Brain microvascular endothelial cell (primary cell): ENCODE measurements at places on chromosomes 11 and 22.
A peak's percentile ranks its signal among the peaks of the same experiment; 100 is the strongest.

DNA sequence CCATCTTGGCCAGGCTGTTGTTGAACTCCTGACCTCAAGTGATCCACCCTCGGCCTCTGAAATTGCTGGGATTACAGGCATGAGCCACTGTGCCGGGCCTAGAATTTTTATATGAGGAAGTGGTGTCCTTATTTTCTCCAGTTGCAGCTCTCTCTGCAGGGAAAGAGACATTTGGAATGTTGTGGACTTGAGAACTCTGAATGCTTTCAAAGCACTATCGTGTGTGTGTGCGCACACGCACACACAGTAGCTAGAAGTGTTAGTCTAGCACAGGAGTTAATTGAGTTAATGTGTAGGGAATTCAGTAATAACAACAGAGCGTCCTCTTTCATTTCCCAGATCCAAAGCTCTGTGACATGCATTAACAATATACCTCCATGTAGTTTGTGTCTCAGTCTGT is 164.0 kb upstream of the RASSF10 start:
- no peak for DNase-seq

- DNase-seq: no peak
These were observed 14.2 kb downstream of the LMO1 start for GRCh38 chr11:8249482-8249881.

DNA sequence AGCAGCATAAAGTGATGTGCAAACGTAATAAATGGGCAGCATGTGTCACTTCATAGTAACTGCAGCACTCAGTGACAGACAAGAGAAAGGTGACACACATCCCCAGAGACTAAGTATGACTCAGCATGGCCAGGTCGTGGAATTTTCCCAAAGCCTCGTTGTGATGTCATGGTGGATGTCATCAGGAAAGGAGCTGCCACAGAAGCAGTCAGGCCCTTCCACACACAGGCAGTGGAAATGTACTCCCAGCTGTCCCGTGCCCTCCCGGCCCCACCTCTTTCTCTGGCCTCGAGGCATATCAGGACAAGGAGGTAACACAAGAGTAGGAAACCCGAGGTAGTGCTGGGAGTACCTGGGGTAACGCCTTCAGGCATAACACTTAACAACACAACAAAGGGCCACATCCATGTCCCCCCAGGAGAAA is 8.1 kb downstream of the PC start:
- DNase-seq: peak; percentile 91

- peak; percentile 77 for DNase-seq
These were observed 23.1 kb downstream of the A4GALT start for GRCh38 chr22:42697542-42698013.

DNA sequence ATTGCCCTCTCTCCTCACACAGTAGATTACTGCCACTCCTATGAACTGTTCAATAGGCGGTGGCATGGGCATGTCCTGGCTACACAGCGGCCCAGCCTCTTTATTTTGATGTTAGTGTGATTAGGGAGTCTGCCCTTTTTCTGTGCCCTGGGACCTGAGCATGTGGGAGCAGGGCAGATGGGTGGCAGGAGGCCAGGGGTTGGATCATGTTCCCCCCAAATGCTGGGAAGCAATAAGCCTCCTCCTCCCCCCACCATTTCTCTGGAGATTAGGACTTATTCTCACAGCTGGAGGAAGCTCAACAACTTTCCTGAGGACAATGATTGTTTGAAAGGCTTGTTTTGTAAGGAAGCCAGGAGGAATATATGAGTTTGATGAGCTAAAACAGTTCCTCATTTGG is 848 bp downstream of the HEPN1 start:
- DNase-seq: no peak

DNA sequence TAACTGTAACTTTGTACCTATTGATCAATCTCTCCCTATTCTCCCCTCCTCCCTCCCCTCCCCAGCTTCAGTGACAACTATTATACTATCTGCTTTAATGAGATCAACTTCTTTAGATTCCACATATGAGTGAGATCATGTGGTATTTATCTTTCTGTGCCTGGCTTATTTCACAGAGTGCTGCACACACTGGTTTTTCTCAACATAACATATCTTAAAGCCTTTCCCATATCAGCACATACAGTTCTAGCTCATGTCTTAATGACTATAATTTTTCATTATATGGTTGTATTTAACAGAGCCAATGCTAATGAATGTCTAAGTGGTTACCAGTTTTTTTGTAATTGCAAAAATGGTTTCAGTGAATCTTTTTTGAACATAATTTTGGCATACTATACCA is 340.3 kb upstream of the DDI1 start:
- no peak for DNase-seq

DNA sequence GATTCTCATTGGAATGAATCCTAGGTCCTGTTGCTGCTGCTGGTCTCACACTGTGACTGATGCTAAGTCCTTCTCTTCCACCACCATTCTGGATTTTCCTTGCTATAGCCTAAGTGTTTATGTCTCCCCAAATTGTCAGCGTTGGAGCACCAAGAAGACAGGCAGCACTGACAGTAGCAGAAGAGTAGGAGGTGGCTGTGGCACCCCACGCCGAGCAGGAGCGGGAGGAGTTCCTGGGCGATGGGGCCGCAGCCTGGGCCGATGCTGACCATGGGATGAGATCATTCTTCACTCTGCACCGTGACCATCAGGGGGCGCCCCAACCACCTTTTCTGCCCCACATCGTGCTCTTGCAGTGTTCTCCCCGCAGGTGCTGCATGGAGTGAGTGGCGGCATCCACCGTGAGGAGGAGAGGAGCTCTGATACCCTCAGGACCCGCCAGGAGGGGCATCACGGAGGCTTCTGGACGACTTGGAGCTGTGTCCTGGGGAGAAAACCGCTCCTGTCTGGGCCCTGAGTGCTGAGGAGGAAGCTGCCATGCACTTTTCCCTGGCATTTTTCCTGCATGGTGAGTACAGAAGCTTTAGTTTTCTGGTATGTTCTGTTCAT is 57.0 kb downstream of the LRRC74B start:
- peak; percentile 45 for DNase-seq

DNA sequence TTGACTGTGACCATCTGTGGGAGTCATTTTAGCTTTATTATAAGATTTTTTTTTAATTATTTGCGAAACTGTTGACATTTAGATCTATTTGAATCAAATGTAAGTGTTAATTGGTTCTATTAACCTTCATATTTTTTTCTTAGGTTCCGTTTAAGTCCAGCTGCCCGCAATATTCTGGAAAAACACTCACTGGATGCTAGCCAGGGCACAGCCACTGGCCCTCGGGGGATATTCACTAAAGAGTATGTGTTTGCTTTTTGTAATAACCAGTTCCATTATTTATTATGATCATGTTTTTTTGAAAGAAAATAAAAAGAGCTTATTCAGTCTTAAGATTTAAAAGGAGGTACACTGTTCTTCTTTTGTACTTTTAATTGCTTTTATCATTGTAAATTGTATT is 43.9 kb downstream of the PDHX start:
- DNase-seq: no peak

GRCh38 chr22:21569459-21570170 is 2.1 kb downstream of the UBE2L3 start:
- no peak for DNase-seq

DNA sequence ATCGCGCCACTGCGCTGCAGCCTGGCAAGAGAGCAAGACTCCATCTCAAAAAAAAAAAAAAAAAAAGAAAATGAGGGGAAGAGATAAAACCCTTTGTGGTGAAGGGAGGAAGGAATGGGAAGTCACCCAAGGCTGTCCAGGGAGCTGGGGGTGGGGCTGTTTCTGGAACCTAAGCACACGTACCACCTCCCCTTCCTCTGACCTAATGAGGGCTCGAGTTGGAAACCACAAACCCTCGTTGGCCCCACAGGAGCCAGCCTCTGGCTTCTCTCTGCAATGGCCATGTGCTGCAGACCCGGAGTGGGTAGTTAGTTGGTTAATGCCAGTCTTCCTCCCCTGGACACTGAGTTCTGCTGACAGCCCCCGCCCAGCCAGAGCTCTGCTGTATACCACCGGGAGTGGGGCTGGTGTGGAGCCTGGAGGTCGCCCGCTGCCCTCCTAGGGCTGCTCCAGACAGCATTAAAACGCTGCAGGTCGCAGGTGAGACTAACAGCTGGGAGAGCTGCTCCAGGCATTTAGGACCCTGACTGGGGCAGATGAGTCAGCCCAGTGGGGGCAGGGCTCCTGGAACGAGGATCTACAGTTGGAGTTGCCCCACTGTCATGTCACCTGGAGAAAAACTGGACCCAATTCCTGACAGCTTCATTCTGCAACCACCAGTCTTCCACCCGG is at the start of gene LGALS12:
TSS of gene LGALS12 (plus strand) at position 228 of the 672 bp plus-strand sequence. CDS start at position 603, 375 bp downstream.
- no peak for DNase-seq

DNA sequence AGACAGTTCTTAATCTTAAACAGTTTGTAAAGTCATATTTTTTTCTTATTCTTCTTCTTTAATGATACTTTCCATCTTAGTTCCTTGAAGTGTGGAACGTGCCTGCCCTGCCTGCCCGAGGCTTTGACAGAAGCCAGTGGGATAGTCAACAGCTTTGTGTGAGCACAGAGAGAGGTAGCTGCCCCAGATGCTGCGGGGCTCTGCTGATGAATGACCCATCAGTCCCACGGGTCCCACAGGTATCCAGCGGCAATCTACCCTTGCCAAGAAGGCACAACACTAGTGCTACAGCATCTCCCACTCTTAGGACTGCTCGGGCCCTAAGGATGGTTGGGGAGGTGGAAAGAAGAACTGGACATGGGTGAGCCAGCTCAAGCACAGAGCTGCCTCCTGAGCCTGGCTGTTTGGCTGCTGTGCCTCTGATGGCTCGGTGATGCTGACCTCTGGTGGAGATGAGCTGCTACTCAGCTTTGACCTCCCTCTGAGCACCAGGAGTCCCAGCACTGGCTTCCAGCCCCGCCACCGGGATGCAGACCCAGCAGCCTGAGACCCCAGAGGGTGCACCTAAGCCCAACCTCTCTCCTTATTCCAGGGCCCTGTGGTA is 11.8 kb upstream of the APLNR start:
- peak; percentile 77 for DNase-seq

DNA sequence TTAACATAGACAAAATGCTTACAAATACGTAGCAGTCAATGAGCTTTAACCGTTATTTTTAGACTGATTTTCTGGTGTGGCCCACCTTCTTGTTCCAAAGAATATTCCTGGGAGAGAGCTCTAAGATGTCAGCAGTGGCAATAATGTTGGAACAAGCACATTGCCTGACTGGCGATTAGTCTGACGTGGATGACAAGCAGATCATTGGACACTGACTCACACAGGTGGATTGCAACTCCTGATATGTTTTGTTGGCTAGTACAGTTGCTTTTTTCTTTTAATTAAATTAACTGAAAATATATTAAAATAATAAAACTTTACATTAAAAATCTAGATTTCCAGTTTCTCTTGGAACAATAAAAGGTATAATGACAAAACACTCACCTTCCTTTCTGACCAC is 78.0 kb downstream of the TENM4 start:
- DNase-seq: no peak

DNA sequence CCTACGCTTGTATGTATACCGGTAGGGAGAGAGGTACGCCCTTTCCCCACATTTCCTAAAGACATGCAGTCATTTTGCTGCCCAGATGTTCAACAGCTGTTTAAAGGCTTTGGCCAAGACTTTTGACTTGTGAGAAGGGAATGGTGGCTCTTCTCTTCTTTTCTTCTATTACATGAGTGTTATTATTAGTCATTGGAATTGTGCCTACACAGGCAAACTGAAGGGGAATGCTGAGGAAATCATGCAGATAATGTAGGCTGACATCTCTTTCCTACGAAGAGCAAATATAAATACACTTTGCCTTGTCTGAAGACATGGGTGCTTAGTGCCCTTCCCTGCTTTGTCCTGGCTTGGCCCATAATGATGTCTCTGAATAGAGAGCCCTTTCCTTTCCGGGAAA is 194.3 kb upstream of the NARS2 start:
- no peak for DNase-seq

DNA sequence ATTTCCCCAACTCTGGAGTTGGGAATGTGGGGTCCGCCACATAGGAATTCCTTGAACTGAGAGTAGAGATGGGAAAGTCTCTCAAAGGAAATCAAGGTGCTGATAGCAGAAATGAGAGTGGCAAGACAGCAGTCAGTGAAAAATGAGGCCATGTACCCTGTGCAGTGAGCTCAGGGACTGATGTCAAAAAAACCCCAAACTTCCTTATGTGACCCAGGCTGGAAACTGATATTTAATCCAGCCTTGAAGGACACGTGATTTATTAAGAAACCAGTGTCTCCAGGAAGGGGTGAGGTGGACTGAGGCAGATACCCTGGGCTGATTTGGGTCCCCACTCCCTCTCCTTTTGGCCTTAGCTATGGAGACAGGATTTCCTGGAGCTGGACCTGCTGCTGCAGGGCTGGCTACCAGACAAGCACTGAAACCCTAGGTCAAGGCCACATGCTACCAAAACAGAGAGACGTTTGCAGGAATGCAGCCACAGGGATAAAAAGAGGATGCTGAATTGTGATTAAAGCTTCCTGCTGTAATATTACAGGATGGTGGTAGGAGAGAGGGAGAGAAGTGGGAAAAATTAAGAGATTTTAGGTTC is 25.3 kb upstream of the FCHSD2 start:
- no peak for DNase-seq

DNA sequence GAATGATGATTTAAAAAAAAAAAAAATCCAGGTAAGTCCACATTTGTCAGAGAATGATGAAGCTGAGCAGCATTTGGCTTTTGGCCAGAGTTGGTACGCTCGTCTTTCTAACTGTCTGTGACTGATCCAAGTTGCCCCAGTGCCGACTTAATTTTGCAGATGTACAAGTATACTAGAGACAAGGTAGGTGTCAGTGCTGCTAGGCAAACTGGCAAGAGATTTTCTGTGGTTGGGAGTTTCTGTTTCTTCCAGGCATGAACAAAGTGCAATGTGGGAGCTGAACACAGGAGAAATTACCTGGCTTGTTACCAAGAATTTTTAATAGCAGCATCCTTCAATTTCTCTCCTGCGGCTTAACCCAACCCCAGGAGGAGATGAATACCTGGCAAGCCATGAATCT is 307.7 kb downstream of the BUD13 start:
- no peak for DNase-seq

- DNase-seq: no peak
These were observed 10.5 kb upstream of the ZFTA start for GRCh38 chr11:63779039-63779438.

DNA sequence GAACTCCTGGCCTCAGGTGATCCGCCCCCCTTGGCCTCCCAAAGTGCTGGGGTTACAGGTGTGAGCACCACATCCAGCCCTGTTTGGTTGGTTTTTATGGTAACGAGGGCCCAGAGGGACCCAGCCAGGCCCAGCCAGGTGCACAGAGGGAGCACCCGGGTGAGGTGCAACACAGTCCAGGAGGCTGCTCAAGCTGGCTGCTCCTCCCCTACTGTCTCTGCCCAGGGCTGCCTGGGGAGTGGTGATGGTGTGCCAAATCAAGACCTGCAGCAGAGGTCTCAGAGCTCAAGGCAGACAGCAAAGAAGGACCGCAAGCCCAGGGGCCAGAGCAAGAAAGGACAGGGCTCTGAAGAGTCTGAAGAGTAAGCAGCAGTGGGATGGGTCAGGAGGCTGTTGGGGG is 1.4 kb downstream of the TSGA10IP start:
- no peak for DNase-seq
